Activated CD4-positive, CD25-positive, alpha-beta regulatory T cell (primary cell): ENCODE measurements at places on chromosomes 13 and 19.

- DNase-seq: no peak
Observed at GRCh38 chr19:47358936-47359335, 9.8 kb downstream of the DHX34 start.

- no peak for DNase-seq
Observed at GRCh38 chr13:46178143-46178542, 3.8 kb downstream of the LCP1 start.

DNA sequence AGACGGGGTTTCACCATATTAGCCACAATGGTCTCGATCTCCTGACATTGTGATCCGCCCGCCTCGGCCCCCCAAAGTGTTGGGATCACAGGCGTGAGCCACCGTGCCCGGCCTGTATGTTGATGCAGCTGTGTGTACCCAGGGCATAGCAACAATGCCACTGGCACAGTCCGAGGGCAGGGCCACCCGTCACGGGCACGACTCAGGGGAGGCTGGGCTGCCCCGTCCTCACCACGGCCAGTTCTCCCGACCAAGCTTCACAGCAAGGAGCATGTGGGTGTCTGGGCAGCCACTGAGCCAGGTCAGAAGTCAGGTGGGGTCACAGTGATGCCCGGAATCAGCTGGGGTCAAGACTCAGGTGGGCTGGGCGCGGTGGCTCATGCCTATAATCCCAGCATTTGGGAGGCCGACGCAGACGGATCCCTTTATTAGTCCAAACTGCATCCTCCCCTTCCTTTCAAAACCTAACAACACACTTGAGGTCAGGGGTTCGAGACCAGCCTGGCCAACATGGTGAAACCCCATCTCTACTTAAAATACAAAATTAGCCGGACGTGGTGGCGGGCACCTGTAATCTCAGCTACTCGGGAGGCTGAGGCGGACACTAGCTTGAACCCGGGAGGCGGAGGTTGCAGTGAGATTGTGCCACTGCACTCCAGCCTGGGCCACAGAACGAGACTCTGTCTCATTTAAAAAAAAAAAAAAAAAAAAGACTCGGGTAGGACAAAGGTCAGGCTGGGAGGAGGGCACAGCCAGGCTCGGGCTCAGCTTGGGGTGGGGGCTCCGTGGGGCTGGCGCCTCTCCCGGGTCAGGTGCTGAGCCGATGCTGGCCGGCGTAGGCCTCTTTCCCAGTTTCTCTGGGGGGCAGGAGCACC, 1.2 kb upstream of the CDC34 start:
- no peak for DNase-seq

- no peak for DNase-seq
Observed at GRCh38 chr19:48817585-48818124, 6.8 kb upstream of the BCAT2 start.

DNA sequence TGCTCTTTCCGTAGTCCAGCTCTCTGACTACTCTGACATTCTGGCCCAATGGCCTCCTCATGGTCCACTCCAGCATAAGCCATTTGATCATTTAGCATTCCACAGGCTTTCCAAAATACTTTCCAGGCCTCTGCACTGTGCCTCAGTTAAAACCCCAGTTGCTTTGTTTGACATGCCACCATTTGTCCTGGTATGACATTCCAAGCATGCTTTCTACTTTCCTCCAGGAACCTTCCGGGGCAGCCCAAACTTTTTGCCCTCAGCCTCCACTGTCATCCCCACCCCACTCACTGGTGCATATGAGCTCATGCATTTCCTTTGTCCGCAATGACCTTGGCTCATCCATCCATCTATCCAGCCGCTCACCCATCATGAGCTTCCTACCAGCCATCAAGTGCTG, 41.8 kb upstream of the WASF3 start:
- no peak for DNase-seq

- no peak for DNase-seq
Observed at GRCh38 chr13:95368998-95369397, 67.7 kb upstream of the ABCC4 start.

GRCh38 chr19:49129238-49129583, 9.9 kb downstream of the PPFIA3 start:
- DNase-seq: no peak

GRCh38 chr19:46911456-46911855, 50.7 kb downstream of the ARHGAP35 start:
- no peak for DNase-seq

DNA sequence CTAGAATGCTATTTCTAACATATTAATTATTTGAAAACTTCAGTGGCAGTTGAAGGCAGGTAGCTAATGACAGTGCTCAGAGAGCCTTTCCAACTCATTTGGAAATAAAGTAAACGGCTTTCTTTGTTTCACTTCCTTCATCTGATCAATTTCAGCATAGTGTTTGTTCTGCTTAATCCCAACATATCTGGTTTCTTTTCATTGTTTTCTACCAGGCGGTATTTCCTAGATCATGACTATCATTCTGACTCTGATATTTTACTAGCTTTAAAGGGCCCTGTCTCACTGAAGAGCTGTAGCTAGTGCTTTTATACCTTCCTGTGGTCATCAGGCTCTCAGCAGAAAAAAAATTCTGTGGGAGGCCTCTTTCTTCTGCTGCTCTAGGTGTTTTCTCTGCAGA, 178.6 kb downstream of the RBM26 start:
- no peak for DNase-seq

DNA sequence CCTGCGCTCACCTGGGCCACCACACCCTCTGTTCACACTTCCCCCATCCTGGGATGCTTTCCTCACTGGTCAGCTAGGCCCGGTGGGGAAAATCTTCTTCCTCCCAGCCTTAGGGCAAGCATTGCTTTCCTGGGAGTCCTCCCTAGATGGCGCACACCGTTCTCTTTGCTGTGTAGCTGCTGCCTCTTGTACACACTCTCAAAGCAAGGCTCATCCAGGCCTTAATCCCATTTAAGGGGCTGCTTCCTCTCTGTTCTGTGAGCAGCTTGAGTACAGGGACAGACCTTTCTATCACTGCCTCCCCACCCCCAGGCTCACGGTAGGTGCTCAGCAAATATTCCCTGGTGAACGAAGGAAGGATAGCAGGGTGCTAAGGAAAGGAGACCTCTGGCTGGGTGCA, 11.1 kb downstream of the SLC7A10 start:
- DNase-seq: no peak
